ENCODE measurements at places on chromosomes 1 and 21.

DNA sequence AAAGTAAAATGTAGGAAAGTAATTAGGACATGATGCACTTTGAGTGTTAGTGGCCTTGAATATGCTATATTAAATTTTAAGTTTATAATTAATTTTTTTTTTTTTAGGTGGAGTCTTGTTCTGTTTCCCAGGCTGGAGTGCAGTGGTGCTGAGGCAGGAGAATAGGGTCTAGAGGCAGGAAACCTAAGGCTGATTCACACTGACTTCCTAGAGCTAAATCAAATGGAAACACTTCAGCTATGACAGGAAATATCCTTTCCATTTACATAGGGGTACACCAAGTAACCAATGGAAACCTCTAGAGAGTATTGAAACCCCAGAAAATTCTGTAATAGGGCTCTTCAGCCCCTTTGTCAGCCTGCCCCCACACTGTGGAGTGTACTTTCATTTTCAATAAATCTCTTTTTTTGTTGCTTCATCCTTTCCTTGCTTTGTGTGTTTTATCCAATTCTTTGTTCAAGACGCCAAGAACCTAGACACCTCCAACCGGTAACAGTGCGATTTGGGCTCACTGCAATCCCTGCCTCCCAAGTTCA lies 17.9 kb upstream of the THRAP3 start:
- DNase-seq: no peak

- DNase-seq: peak; percentile 45
Measured at GRCh38 chr1:227945891-227946623, 1.7 kb downstream of the WNT9A start.

- DNase-seq: no peak
Measured at GRCh38 chr21:44571296-44571695, 2.2 kb upstream of the KRTAP10-4 start.

- DNase-seq: peak; percentile 78
Measured at GRCh38 chr1:35708441-35708921, 10.2 kb downstream of the C1orf216 start.

DNA sequence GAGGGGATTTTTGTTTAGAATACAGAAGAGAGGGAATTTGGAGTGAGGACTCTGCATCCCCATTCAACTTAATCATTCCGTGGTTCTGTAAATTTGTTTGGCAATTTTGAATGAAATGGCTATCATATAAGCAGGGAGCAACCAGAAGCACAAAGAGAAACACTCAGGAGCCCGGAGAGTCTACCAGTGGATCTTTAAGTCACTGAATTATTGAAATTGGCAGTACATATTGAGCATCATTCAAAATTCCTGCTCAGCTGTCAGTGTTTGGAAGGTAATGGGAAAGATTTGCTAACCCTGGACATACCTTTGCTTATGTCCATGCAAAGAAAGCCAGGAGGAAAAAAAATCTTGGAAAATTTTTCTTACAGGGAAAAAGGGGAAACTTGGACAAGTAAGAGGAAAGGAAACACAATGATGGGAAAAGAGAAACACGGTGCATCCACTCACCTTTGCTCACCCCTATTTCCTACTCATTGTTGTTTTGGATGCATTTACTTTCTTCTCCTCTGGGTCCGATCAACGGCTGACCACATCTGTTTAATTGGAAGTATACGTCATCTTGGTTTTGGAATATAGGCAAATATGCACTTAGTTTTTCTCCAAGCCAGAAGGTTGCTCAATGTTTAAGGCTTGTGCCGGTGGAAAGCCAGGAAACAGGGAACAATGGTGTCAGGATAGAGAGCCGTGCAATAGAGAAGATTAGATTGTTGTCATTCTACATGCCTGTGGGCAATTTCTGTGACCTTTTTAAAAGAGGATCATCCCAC lies 243.0 kb upstream of the LYPLAL1 start:
- DNase-seq: no peak

DNA sequence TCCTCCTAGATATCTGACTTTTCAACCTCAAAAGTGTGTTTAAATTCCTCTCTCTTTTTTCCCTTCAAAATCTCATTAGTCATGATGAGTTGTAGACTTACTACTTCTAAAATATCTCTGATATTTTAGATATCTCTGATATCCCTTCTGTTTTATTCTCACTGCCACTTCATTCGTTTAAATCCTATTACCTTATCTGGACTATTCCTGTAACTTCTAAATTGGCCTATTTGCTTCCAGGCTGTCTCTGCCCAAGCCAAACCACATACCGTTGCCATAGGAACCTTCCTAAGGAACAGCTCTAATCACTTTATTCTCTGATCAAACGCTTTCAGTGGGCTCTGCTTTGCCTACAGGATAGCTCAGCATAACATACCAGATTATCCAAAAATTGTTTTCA lies 333.1 kb upstream of the CHRM3 start:
- no peak for DNase-seq

GRCh38 chr1:29716306-29716705 lies 480.0 kb downstream of the PTPRU start:
- DNase-seq: no peak

GRCh38 chr1:63843884-63844283 lies 70.1 kb downstream of the ROR1 start:
- DNase-seq: peak; percentile 86
